ENCODE measurements at places on chromosomes 16 and 17.

DNA sequence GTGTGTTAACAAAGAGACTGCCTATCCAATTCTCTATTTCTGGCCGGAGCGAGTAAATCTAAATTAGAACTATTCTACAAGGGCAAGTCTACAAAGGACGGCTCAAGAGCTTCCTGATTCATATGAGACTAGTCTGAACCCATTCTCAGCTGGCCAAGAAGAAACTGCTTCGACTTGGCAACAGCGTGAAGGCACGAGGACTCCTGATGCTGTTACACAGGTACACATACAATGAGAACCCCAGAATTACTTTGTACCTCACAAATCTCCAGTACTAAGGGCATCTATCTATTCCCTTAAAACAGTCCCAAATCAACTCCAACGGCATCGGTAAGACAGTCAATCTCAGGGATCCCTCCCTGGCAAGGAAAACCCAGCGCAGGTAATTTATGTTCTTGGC, 1.5 kb downstream of the CRK start:
- DNase-seq = no peak

GRCh38 chr16:86630471-86630870, 52.1 kb downstream of the FOXL1 start:
- DNase-seq = no peak

DNA sequence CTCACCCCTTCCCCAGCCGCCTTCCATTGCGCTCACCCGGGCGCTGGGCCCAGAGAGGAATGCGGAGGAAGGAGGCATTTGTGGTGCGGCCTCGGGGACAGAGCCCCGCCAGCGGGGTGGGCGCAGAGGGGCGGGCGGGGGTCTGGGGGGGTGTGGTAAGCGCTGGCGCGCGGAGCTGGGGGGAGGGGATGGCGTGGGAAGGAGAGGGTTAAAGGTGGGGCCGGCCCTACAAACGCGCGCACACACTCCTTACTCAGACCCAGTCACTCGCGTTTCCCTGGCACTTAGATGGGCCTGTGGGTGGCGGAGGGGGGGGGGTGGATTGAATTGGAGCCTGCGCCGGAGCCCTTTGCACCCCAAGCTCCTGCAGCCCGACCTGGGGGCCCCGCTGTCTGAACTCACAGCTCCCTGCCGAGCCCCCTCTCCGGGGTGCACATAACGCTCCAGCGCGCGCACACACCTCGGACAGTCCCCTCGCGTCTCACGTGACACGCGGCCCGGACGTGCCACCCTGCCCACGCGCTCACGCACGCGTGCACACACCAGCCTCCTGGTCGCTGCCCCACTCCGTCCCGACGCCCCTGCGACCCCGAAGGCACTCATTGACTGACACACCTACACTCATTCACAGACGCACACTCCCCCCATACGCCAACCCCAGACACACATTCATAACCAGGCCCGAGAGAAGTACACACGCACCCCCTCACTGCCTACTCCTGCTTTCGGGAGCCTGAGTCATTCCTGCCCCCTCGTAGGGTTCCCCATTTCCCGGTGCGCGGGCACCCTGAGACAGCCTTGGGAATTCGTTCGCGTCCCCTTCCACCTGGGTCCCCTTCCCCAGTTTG, 844 bp downstream of the TBKBP1 start:
- DNase-seq = no peak

DNA sequence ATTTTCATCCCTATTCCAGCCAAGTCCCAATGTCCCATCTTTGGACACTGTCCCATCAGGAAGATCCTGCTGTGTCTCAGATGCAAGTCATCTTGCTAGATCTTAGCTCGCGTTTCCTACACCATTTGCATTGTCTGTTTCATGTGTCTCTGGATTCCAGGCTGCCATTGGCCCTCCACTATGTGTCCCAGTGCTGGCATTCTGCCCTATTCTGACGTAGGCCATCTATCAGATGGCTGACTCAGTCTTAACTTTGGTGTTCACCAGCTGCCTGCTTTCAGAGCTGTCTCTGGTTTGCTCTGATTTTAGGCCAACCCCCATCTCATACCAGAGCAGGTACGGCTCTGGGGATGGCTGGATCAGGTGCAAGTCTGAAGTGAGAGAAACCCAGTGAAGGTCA, 300.9 kb upstream of the ASIC2 start:
- no peak for DNase-seq

DNA sequence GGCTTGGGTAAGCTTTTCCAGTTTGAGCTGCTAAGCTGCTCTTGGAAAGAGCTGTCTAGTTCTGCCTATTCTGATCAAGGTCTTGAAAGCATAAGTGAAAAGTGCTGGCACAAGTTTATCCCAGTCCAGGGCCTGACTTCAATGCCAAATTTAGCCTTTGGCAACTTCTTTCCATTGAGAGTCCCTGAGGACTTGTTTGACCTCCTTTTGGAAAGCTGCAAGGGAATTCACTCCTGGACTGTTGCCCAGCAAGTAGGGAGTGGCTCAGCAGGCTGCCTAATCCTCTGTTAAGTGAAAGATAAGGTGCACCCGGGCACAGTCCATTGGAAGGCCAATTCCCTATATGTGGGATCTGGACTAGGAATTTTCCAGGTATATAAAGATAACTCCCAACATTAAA, 16.0 kb upstream of the TANC2 start:
- DNase-seq = no peak

DNA sequence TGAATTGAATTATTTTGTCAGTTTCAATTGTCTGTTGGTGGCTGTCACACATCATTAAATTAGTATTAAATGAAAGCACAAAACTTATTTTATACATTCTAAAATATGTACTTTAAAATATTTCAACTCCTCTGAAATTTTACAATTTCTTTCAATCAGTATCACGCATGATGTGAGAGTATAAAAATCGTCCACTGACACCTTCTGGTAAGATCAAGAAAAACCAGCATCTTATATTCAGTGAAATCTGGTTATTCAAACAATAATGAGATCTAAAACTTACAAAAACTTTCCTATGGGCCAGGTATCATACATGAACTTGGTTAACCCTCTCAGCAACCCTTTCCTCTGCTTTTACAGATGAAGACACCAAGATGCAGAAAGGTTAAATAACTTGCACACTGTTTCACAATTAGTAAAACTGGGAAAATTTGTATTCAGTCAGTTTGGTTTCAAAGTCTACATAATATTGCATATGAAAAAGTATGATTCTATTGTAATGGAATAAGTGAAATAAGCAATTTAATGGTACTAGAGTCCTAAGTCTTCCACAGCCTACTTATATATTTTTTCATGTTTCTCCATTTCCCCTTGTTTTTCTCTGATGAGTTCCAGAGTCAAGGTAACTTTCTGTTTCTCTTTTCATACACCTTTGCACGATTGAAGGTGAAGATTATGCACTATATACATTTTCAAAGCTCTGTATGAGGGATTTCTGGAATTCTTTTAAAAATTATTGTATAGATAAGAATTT, 58.7 kb downstream of the EFCAB5 start:
- no peak for DNase-seq

- no peak for DNase-seq
Measured at GRCh38 chr16:85323230-85323960, 211.1 kb upstream of the CIBAR2 start.

- no peak for DNase-seq
Measured at GRCh38 chr17:78651554-78651953, 74.4 kb upstream of the DNAH17 start.

GRCh38 chr17:77840513-77841165, 117.9 kb upstream of the TNRC6C start:
- no peak for DNase-seq

DNA sequence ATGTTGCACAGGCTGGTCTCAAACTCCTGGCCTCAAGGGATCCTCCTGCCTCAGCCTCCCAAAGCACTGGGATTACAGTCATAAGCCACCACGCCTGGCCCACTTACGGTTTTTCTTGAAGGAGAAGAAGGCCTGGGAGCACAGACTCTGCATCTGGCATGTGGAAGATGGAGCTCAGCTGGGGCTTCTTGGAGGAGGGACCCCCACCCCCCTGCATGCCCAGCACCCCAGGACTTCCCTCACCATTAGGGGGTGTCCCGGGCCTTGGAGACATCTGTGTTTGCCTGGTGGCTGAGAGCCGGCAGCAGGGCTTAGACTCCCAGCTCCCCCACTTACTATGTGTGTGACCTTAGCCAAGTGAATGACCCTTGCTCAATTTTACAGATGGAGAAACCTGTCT, 204.7 kb downstream of the ZNF423 start:
- no peak for DNase-seq

DNA sequence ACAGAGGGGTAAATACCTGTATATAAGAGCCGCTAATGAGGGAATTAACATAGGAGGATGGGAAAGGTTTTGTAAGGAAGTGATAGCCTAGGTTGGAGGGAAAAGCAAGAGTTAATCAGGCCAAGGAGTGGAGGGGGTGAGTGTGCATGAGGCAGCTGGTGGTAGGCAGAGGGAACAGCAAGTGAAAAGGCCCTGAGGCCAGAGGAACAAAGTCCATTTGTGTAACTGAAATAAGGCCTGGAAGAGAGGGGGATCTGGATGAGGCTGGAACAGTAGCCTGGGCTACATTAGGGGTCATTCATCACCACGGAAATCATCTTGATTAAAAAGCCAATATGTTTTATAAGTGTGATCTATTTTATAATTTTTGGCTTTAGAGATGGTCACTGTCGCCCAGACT, 45.7 kb downstream of the FZD2 start:
- DNase-seq = no peak

GRCh38 chr16:59684911-59685310, 950.8 kb upstream of the GOT2 start:
- DNase-seq = no peak

- no peak for DNase-seq
Measured at GRCh38 chr16:68902003-68902968, 59.0 kb downstream of the TANGO6 start.

GRCh38 chr17:78081551-78081950, 47.0 kb downstream of the TMC6 start:
- no peak for DNase-seq

DNA sequence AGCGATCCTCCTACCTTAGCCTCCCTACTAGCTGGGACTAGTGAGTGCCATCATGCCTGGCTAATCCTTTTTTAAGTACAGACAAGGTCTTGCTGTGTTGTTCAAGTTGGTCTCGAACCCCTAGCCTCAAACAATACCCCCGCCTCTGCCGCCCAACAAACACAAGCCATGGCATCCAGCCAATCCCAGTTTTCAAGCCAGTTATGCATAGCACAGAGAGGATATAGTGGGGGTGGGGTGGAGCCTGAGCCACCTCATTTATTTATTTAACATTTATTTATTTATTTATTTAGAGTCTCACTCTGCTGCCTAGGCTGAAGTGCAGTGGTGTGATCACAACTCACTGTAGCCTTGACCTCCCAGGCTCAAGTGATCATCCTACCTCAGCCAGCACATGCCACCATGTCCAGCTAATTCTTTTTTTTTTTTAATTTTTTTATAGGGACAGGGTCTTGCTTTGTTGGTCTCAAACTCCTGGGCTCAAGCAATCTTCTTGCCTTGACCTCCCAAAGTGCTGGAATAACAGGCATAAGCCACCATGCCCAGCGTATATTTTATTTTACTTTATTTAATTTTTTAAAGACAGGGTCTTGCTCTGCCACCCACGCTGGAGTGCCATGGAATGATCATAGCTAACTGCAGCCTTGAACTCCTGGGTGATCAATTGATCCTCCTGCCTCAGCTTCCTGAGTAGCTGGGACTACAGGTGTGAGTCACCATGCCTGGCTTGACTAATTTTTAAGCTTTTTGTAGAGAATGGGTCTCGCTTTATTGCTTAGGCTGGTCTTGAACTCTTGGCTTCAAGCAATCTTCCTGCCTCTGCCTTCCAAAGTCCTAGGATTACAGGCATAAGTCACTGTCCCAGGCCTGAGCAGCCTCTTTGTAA, 26.2 kb upstream of the KLHL11 start:
- DNase-seq = no peak

- DNase-seq = no peak
Measured at GRCh38 chr16:84005391-84005790, 37.2 kb downstream of the SLC38A8 start.

- no peak for DNase-seq
Measured at GRCh38 chr16:17459903-17460521, 10.7 kb downstream of the XYLT1 start.

DNA sequence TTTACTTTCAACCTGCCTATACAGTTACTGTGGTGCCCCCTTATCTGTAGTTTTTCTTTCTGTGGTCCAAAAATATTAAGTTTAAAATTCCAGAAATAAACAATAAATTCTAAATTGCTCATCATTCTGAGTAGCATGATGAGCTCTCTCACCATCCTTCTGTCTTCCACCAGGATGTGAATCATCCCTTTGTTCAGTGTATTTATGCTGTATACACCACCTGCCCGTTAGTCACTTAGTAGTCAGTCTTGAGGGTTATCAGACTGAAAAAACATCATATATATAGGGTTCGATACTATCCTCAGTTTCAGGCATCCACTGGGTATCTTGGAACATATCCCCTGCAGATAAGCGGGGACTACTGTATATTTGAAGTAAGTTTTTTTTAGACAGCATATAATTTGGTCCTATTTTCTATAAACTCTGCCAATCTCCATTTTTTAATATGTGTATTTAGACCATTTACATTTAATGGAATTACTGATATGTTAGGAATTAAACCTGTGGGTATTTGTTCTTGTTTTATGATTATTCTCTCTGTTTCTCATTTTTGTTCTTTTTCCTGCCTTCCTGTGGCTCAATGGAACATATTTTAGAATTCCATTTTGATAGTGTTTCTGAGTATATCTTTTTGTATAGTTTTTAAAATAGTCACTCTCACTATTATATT, 31.0 kb downstream of the TBX21 start:
- DNase-seq = no peak

GRCh38 chr16:89153848-89154271, 17.7 kb upstream of the CDH15 start:
- DNase-seq = no peak

DNA sequence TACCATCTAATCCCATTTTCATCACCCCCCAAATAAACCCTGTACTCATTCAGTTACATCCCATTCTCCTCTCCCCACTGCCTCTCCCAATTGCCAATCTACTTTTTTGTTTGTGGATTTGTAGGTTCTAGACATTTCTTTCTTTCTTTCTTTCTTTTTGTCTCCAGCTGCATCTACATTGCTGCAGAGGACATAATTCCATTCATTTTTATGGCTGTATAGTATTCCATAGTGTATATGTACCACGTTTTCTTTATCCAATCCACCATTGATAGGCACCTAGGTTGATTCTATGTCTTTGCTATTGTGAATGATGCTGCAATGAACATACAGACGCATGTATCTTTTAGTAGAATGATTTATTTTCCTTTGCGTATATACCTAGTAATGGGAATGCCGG, 6.3 kb upstream of the CRYM start:
- no peak for DNase-seq

- no peak for DNase-seq
Measured at GRCh38 chr17:77124192-77124889, 16.4 kb upstream of the SEC14L1 start.

GRCh38 chr17:4509923-4510617, 11.4 kb downstream of the SPNS2 start:
- DNase-seq = no peak

Data from naive thymus-derived CD8-positive, alpha-beta T cell (primary cell).